Substantia nigra (tissue), 51 donors: ENCODE measurements at places on chromosomes 13 and 19.

DNA sequence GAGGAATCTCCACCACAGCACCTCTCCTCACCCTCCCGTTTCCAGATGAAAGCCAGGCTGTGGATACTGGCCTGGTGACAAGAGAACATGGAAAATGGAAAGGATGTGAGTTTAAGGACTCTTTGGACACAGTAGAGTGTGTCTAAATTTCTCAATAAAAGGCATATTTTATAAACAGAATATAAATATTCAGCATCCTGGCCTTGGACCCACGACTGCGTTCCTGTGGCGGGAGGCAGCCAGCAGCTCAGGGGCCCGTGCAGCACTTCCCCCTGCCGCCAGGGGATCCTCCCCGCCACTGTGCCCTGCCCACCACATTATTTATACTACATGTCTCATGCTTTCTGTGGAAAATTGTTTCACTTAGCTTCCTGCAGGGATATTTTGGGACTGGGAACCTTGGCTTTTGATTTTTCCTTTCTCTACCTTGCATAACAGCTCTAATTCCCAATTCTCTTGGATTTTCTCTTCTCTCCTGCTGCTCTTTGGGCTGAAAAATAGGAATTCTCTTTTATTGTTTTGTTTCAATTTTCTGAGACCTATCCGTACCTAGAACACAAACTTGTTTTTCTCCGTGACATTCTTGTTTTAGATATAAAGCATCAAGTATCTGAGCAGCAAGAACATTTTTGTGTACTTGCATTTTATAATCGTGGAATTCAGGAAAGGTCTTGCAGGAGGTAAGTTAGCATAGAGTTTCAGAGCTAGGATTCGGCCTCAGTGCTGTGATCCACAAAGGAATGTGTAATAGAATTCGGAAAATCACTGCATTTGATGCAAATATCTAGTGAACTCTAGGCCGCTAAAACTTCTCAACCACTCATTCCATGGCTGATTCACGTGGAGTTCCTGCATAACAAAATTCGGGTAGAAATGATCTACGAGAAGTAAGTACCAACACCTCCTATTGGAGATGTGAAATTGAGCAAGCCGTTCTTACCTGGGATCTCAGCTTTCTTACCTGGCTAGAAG, 107.7 kb upstream of the SPATA13 start:
- no peak for DNase-seq

DNA sequence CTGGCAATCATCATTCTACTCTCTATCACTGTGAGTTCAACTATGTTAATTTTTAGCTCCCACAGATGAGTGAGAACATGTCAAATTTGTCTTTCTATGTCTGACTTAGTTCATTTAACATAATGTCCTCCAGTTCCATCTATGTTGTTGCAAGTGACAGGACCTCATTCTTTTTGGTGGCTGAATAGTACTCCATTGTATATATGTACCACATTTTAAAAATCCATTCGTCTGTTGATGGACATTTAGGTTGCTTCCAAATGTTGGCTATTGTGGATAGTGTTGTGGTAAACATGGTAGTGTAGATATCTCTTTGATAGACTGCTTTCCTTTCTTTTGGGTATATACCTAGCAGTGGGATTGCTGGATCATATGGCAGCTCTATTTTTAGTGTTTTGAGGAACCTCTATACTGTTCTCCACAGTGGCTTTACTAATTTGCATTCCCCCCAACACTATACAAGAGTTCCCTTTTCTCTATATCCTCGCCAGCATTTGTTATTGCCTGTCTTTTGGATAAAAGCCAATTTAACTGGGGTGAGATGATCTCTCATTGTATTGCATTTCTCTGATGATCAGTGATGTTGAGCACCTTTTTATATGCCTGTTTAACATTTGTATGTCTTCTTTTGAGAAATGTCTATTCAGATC, 124.1 kb downstream of the PCCA start:
- DNase-seq, result no peak

DNA sequence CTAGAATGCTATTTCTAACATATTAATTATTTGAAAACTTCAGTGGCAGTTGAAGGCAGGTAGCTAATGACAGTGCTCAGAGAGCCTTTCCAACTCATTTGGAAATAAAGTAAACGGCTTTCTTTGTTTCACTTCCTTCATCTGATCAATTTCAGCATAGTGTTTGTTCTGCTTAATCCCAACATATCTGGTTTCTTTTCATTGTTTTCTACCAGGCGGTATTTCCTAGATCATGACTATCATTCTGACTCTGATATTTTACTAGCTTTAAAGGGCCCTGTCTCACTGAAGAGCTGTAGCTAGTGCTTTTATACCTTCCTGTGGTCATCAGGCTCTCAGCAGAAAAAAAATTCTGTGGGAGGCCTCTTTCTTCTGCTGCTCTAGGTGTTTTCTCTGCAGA, 178.6 kb downstream of the RBM26 start:
- no peak for DNase-seq

DNA sequence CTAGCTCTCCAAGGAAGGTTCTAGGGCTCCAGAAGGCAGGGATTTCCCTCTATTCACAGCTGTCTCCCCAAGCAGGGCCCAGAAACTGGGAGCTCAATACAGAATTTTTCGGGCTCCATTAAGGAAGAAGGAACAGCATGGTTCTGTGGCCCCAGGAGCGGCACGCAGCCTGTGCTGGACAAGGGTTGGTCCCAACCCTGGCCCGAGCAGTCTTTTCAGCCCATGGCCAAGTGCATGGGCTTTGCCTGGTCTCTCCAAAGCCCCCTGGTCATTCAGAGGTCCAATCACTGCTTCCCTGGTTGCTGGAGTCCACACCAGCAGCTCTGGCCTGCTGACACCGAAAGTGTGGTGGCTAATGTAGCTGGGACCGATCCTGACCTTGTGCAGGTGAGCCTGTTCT, 6.6 kb upstream of the PRKD2 start:
- DNase-seq, result no peak

GRCh38 chr19:52248241-52248640, 21.1 kb upstream of the ZNF766 start:
- DNase-seq, result no peak

DNA sequence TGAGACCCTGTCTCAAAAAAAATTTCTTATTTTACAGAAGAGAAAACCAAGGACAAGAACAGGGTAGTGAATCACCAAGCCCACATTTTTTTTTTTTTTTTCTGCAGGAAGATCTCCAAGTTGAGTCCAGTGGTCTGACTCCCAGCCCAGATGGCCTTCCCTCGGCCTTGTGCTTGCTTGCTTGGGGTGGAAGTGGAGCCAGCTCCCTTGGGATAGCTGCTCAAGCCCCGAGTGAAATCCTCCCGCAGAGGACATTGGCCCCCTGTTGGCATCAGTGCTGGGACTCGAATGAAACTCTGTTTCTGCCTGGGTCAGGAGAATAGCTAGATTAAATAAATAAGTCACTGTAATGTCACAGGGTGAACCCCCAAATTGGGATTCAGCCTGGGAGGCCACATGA, 9.4 kb upstream of the NUP62 start:
- no peak for DNase-seq

GRCh38 chr19:29704562-29705558, 10.2 kb downstream of the C19orf12 start:
- DNase-seq, result no peak

GRCh38 chr19:16330368-16330801, 5.8 kb downstream of the KLF2 start:
- no peak for DNase-seq

DNA sequence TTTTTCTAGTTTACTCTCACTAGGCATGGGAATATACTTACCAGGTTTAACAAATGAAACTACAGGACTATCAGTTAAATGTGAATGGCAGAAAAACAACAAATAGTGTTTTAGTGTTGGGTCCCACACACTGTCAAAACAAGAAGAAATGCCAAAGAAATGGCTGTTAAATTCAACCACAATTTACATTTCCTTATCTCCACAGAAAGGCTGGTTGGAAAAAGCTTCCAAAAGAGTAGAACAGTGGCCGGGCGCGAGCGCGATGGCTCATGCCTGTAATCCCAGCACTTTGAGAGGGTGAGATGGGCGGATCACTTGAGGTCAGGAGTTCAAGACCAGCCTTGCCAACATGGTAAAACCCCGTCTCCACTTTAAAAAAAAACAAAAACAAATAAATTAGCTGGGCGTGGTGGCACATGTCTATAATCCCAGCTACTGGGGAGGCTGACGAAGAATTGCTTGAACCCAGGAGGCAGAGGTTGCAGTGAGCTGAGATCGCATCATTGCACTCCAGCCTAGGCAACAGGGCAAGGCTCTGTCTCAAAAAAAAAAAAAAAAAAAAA, 66.5 kb downstream of the SERP2 start:
- DNase-seq, result no peak

DNA sequence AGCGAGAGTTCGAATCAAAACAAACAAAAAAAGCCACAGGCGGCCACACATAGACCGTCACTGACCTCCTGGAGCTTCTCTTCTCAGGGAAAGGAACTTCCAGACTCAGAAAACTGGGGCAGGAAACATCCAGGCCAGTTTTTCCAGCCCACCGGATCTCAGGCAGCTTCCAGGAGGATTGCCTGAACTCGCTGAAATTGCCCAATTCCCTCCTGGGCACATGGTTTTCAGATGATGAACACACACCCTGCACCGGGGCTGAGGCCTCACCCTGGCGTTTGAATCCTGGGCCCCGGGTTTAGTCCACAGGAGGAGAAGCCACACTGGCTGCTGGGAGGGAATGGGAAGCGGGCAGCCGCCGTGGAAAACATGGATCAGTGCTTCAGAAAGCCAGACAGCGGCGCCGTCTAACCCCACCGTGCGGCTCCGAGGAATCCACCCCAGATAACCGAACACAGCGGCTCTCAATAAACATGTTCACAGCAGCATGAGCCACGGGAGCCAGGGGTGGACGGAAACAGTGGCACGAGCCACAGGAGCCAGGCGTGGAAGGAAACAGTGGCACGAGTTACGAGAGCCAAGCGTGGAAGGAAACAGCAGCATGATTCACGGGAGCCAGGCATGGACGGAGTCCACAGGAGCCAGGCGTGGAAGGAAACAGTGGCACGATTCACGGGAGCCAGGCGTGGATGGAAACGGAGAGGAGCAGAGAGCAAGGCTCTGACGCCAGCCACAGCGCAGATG, 18.2 kb upstream of the PTBP1 start:
- no peak for DNase-seq

DNA sequence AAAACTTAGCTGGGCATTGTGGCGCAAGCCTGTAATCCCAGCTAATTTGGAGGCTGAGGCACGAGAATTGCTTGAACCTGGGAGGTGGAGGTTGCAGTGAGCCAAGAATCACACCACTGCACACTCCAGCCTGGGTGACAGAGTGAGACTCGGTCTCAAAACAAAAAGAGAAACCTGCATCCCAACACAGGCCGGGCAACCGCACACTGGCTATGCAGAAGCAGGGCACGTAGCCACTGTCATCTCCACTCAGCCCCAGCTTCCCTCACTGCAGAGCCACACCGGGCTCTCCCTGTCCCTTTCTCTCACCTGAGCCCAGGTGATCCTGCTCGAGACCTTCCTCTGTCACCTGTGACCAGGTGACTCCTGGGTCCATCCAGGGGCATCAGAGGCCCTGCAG, 11.7 kb downstream of the ELL start:
- DNase-seq, result no peak

GRCh38 chr19:27718234-27718633, 1494.7 kb downstream of the UQCRFS1 start:
- DNase-seq, result no peak

- DNase-seq, result no peak
These were observed 354 bp downstream of the CYP4F3 start for GRCh38 chr19:15640904-15641597.

DNA sequence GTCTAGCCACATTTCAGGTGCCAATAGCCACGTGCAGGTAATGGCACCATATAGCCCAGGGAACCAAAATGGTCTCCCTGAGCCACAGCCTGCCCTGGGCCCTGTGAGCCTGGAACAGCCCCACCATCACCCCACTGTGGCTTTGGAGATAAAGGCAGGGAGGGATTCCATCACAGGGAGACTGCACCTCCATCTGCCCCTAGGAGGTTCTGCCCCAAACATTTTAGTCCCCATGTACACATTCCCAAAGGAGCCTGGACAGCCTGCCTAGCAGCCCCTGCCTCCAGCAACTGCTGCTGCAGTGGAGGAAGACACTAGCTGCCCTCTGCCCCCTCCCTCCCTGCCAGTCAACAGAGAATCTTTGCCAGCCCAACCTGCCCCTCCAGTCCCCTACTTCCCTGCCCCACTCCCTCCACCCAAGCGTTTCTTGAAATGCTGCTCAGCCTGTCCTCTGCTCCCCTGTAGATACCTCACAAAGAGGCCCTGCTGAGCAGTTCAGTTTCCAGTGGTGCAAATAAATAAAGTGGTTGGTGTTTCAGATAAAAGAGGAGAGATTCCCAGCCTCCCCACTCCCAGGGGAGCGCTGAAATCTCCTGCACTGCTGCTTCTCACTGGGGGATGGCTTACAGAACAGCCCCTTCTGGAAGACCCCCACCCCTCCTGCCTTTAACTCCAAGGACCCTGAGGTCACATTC, 921.8 kb downstream of the UQCRFS1 start:
- no peak for DNase-seq

- DNase-seq, result no peak
These were observed 415.0 kb upstream of the SPRY2 start for GRCh38 chr13:80755910-80756309.

- no peak for DNase-seq
These were observed 6.1 kb downstream of the OSCAR start for GRCh38 chr19:54094426-54095000.

DNA sequence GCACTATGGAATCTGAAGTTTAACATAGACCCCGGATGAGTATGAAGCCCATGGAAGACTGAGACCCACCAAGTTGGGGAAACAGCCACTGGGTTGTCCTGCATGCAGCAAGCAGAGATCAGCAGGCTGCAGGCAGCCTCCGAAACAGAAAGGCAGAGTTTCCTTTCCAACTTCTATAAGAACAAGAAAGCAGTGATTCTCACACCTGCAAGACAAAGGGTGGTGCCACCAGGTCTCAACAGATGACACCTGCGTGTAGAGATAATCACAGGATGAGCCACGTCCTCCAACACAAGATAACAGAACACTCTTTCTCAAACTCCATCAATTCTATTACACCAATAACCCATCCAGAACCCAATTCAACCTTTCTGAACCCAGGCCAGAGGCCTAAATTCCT, 457.9 kb downstream of the FOXO1 start:
- DNase-seq, result no peak

DNA sequence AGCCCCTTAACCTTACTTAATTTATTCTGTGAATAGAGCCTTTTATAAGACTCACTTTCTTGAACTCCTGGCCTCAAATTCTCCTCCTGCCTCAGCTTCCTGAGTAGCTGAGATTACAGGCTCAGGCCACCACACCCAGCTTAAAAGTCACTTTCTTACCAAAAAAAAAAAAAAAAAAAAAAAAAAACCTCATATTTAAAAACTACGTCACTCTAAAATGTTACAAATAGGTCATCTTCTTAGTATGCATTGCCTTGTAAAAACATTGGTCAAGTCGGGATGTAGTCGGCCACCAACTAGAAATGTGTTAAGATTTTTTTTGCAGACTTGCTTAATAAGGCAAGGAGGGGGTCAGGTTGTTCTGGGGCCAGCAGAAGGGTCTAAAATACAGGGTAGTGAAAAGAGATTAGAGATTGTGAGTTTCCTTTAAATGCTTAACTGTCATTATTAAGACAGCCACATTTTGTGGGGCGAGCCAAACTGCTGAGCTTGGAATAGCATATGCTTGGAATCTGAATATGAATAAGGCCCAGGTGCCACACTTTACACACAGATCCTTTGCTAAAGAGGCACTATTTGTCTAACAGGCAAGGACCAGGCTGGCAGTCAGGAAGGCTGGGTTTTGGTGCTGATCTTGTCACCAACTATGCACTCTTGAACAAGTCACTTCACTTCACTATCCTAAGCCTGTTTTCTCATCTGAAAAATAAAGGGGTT, 16.5 kb upstream of the IL17D start:
- DNase-seq, result no peak
